T-helper 9 cell (primary cell): ENCODE measurements at places on chromosomes 6 and 20.

DNA sequence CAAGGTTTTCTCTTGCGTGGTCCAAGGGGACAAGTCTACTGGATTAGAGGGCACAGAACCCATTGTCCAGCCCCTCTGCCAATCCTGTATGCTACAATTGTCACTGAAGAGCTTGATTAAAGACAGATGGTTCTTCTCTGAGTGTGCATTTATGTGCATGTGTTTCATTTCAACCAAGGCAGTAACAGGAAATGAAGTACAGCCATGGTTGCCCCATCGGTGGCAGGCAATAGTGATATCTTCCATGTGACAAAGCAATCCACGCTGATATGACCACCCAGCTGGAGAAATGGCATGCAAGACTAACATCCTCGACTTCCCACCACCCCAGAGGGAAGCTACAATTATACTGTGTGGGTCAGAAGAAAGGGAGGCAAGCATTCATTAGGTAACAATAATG is 85.5 kb downstream of the UNC5CL start:
- no peak for DNase-seq

GRCh38 chr6:106966229-106966628 is 8.3 kb downstream of the CD24 start:
- no peak for DNase-seq

DNA sequence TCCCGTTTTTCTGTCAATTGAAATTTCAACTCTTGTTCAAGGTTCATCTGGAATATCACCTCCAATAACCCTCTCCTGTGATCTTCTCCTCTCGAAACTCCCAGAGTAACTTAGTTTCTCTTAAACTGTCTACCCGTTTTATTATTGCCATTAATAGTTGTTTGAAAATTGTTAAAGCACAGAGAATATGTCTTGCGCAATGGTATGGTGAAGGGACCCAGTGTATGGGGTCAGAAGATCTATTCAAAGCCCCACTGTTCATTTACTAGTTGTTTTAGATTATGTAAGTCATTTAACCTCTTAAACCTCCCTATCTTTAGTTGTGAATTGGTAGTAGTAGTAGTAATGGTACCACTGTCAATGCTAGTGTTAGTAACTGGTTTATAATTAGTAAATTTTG is 6.2 kb upstream of the TAB2 start:
- no peak for DNase-seq

- DNase-seq, result no peak
Measured at GRCh38 chr6:20426177-20427082, 24.8 kb downstream of the E2F3 start.

GRCh38 chr6:19812512-19813119 is 24.6 kb upstream of the ID4 start:
- no peak for DNase-seq

DNA sequence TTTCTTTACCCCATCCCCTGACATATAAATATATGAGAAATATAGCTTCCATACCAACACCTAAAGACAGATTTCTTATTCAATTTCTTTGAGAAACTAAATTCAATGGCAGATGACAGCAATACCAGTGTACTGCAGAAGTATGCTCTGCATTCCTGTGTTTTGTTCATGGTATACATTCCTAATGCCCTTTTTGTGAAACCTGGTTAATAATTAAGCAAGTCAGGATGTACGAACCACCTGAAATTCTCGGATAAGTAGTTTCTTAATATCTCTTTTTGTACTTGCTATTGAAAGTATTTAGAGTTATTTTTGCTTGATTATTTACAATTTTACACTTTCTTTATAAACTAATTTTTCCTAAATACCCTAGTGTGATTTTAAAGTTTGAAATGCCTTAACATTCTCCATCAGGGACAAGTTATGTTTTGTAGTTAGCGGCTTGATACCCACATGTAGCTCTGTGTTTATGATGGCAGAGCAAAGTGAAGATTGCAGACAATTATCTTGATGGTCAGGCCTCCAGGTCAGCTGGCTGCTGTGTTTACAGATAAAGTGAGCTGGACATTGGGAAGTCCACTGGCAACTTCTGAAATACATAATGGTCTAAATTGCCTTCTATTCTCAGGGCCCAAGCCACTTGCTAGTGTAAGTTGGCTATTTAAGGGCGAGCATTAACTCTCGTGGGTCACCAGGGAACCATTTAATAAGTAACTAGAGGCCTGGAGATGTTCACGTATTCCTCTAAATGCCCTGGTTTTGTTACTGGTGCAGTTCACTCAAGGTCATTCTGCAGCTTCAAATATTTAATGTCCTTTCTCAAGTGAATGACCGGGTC is 58.2 kb downstream of the PLCB1 start:
- no peak for DNase-seq

GRCh38 chr6:21377356-21377755 is 216.2 kb upstream of the SOX4 start:
- no peak for DNase-seq

DNA sequence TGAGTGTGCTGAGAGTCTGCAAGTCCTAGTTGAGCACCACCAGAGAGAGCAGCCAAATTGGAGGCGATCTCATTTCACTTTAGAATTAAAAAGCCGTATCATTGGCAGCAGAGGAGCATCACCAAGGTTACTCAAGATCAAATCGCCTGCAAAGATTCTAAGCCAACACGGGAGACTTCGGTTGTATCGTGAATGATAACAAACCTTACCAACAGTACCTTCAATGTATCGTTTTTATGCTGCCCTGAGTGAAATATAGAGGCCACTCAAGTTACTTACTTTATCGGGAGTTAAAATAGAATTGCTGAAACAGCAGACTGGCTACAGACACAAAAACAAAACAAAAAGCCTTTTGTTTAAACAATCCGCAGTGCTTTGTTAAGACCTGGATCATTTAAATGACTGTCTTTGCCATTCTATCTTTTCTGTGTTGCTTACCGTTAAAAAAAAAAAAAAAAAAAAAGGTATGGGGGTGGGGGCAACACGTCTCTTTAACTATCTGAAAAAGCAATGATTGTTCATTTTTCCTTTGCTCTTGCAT is 14.2 kb downstream of the NHSL1 start:
- DNase-seq, result no peak

DNA sequence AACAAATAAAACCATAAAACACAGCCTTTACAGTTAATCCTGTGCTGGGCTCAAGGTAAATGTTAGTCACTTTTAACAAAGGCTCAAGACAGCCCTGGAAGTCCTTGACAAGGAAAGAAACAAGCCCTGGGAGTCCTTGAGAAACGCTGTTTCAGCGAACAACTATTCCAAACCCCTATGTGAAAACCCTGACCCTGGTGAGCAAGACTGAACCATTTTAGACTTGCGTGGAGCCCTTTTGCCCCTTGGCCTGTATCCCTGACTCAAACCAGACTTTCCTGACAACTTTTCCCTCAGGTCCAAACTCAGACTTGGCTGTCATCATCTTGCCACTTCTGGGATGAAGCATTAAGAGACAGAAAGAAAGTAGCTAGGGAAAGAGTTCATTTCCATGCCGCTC is 180.4 kb downstream of the AIG1 start:
- DNase-seq, result no peak

GRCh38 chr6:107813555-107814194 is 10.4 kb downstream of the SCML4 start:
- no peak for DNase-seq

DNA sequence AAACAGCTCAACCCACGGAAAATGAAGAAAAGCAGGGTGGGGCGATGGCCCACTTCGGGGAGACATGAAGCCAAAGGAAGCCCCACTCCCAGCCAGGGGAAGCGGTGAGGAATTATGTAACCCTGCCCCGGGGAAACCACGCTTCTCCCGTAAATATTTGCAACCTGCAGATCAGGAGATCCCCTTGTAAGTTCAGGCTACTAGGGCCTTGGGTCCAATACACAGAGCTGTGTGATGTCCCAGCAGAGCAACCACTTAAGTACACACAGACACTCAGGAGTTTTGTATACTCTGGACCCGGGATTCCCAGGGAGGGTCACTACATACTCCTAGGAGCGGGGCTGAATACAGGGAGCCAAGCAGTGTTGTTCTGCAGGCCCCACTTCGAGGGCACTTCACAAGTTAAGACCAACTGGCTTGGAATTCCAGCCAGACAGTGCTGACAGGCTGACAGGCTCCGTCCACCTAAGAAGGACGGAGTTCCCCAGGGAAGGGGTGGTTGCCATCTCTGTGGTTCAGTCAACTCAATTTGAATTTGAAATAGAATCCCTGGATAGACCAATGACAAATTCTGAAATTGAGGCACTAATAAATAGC is 301.4 kb upstream of the THEMIS start:
- no peak for DNase-seq

DNA sequence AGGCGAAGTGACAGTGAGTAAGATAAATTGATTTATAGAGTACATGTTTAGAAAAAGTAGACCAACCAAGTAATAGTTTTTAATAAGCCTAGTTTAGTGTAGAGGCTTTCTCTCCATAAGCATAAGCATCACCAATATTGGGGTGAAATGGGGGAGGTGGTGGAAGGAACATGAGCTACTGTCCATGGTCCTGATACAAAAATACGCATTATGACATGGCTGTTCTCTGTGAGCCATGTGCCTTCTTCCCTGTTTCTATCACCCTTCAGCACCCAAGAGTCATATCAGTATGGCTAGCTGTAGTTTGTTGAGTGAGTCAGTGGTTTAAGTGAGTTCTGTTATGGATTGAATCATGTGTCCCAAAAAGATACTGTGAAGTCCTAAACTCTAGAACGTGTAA is 150.8 kb downstream of the EDN1 start:
- DNase-seq, result no peak

GRCh38 chr6:71982389-71982788 is 96.0 kb downstream of the RIMS1 start:
- DNase-seq, result no peak

- no peak for DNase-seq
Measured at GRCh38 chr20:25461786-25462545, 54.5 kb downstream of the GINS1 start.

DNA sequence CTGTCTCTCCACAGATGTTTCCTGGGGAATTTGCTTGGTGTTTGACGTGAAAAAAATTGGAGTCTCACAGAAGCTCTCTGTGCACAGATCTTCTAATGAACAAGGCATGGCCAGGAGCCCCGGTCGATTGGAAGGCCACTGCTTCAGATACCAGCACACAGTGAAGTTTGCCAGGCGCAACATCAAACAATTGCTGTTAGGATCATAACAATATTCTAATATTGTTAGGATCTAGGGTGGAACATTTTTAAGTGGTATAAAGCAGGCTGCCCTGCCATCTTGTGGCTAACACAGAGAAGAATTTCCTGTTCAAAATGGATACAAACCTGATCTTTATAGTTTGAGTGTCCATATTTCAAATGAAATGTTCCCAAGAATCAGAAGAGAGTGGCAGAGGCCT is 64.1 kb downstream of the C6orf118 start:
- no peak for DNase-seq

GRCh38 chr20:39338469-39339376 is 376.6 kb downstream of the DHX35 start:
- DNase-seq, result no peak

DNA sequence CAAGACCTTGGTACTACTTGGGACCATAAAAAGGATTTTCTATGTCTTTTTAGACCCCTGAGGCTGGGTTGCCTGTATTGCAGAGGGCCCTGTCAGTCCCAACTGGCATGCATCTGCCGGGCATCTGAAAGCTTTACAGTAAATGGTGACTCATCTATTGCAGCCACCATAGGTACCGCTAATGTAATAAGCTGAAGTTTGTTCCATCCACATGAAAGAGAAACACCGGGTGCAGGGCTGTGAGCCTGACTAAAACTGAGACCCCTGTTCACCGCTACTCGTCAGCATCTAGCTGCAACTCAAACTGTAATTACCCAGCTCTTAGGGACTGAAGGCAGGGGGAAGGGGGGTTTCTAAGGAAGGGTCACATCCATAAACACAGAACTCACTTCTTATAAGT is 49.5 kb downstream of the TRERF1 start:
- DNase-seq, result no peak

GRCh38 chr20:58838174-58838573 is 12.5 kb downstream of the GNAS-AS1 start:
- no peak for DNase-seq

DNA sequence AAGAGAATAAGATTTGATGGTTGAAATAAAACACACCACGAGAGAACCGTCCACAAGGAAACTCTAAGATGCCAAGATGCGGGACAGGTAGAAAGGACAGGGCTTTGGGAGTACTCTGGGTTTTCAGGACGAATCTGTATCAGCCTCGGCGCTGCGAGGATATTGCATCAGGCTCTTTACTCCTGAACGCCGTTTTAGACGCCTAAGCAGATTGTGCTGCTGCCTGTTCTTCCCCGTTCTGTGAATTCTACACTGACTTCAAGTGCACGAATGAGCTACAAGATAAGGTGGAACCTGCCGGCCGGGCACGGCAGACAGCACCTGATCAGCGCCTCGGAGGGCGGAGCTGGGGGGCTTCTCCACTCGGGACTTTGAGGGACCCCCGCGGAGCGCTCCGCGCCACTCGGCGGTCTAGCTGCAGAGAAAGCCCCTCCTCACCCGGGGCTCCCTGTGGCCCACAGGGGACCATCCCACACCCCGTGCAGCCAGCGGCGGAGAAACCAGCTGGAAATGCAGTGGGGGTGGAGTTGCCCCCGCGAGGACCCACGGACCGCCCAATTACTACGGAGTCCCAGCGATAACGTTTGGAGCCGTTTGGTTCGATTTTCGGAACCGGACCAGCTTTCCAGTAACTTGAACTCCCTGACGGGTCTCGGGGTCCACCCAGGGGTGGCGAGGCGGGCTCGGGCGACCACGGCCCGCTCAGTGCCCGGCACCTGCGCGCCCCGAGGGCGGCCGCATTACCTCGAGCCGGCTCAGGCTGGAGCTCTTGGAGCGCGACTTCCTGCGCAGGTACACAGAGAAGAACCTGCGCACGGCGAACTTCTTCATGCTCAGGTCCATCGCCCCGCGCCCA is 646 bp downstream of the RPS6KA2 start:
- DNase-seq, result no peak

DNA sequence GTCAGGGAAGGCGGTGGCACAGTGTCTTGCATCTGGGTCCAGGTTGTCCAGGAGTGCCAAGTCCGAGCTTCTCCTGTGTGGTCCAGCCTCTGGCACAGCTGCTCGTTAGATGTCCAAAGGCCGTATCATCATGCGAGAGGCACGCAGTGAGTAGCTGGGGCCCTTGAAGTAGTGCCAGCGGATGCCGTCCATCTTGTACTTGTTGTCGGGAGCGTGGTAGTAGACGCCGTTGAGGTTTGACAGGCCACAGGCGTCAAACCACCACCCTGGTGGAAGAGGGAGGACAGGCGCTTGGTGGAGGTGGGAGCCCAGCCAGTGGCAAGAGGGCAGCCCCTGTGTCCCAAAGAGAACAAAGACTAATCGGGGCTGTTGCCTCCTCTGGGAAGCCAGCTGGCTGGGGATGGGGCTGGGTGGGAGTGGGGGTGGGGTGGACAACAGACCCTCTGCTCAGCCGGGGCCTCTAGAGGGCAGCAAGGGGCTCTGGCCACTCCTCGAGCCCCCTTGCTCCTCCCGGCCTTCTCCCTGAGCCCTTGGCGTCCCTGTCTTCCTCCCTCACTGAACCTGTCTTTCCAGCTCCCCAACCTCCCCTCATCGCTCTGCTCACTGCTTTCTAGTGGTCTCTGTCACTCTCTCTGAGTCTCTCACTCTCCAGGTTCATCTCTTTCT is 39.5 kb downstream of the FAM110A start:
- no peak for DNase-seq

GRCh38 chr6:168506460-168506859 is 65.5 kb downstream of the SMOC2 start:
- DNase-seq, result no peak
